ENCODE measurements at places on chromosomes 4 and X.

GRCh38 chrX:151871244-151871643 lies 41.4 kb upstream of the MAGEA4 start:
- no peak for DNase-seq

- no peak for DNase-seq
Measured at GRCh38 chr4:156294577-156294976, 340.9 kb upstream of the CTSO start.

DNA sequence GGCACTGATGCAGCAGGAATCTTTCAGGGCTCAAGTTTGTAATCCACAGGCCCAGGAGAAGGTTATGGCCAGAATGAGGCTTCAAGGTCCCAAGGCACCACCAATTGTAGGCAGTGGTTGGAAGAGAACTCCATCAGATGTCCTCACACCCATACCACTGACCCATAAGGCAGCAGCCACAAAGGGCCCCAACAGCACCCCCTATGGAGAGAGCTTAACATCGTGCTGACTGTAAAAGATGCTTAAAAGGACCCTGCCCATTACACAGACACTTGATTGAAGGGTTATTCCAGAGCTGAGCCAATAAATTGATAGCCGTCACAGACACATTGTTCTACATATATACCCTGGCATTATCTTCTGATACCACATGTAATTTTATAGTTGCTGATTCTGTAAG lies 113.7 kb downstream of the SOWAHB start:
- DNase-seq: no peak

DNA sequence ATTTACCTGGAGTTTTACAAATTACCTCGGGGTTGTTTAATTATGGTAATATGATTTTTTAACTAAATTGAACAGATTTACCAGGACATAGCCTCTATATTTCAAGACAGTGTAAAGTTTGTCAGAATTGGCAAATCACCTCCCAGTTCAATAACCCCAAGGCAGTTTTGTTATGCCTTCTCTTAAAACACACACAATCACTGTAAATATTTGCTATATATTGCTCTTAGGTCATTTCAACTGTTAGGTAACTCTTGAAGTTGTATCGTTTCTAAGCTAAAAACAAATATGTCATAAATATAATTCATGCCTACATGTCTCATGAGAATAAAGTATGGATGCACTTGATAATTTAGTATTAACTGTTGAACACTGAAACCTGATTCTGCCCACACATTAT lies 24.1 kb downstream of the PDLIM5 start:
- DNase-seq: no peak

GRCh38 chr4:5003372-5003857 lies 15.8 kb downstream of the CYTL1 start:
- no peak for DNase-seq

GRCh38 chr4:118033148-118034052 lies 886 bp upstream of the NDST3 start:
- no peak for DNase-seq

- no peak for DNase-seq
Measured at GRCh38 chrX:12526306-12526705, 264.9 kb upstream of the PRPS2 start.

GRCh38 chrX:25544641-25545040 lies 528.9 kb upstream of the ARX start:
- DNase-seq: no peak

DNA sequence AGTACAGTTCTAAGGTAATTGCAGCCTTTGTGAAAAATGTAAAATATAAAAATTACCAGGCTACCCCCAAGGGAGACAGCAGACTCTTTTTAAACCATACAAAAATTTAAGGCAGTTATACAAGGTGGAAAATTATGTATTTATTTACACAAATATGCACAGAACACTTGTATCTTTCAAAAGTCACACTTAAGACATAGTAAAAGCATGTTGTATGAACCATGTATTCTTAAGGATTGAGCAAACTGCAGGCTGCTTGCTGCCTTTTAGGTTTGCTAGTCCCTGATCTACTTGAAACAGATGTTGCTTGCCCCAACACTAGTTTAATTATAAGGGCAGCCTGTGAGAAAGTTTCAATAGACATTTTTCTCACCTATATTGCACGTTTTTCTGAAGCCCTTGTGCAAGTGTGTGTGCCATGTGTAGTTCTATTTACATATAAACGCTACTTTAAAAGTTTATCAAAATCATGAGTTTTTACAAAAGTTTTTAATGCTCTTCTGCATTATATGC lies 72.8 kb downstream of the PRSS12 start:
- DNase-seq: no peak

GRCh38 chrX:41759817-41760216 lies 35.8 kb downstream of the GPR82 start:
- no peak for DNase-seq

DNA sequence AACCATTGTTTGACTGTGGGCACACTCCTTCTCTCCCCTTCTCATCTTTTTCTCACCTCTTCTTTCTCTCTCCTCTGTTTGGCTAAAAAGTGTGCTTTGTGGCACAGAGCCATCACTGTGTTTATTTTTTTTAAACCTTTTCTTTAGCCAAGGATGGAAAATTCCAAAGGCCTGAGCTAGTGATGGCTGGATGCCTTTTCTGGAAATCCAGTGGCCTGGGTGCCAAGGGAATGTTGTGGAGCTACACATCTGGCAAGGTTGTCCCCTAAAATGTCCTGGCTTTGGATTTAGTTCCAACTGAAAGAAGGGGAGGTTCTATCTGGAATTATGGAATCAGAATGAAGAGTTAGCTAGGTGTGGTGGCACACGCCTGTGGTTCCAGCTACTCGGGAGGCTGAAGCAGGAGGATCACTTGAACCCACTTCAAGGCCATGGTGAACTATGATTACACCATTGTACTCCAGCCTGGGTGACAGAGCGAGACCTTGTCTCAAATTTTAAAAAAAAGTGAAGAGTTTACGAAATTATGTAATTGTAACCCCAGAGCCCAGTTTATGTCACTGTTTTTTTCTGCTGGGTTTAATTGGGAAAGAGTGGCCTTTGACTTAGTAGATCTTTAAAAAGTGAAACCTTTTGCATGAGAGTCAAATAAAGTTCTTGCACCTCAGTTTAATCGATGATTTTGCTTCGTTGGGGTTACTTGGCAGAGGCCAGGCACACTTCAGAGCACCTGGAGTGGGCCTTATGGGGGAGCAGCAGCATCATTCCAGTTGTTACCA lies 17.7 kb downstream of the DOCK11 start:
- no peak for DNase-seq

DNA sequence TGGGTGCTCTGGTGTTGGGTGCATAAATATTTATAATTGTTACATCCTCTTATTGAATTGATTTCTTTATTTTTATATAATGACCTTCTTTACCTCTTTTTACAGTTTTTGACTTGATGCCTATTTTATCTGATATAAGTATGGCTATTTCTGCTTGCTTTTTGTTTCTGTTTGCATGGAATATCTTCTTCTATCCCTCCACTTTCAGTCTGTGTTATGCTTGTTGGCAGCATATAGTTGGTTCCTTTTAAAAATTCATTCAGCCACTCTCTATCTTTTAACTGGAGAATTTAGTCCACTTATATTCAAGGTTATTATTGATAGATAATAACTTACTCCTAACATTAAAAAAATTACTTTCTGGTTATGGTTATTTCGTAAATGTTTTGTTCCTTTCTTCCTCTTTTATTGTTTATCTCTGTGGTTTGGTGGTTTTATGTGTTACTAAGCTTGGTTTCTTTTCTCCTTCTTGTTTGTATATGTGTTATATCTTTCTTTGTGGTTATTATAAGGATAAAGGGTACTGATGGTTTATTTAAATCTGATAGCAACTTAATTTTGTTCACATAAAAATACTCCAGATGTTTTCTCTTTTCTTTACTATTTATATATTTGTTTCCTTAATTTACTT lies 69.5 kb downstream of the IL15 start:
- no peak for DNase-seq

DNA sequence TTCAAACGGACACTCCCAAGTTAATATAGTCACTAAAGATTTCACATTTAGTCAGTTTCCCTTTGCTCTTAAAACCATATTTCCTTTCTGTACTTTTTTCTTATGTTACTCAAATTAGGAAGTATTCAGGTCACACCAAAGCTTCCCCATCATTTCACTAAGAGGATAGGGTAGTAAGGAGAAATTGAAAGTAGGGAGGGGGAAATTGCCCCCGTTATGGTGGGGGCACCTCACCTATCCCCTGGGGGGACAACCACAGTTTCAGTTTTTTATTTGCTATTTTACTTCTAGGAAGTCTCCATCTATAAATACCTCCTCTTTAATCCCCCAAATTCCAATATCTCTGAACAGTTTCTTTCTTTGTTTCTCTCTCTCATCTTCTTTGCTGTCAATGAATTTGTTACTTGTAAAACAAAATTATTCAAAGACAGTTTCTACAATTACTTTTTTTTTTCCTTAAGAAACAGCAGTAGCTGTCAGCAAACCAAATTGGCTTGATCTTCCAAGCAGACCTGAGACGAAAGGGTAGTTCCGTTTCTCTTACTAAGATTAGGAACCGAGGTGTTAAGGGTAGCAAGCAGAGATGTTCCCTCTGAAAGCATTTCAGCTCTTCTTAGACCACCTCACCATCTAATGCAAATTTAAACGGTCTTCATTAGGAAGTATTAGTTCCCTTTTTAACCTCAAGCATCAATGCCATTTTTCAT lies 160.2 kb upstream of the KLF3 start:
- no peak for DNase-seq

GRCh38 chr4:26839016-26839415 lies 21.6 kb upstream of the STIM2 start:
- DNase-seq: no peak

DNA sequence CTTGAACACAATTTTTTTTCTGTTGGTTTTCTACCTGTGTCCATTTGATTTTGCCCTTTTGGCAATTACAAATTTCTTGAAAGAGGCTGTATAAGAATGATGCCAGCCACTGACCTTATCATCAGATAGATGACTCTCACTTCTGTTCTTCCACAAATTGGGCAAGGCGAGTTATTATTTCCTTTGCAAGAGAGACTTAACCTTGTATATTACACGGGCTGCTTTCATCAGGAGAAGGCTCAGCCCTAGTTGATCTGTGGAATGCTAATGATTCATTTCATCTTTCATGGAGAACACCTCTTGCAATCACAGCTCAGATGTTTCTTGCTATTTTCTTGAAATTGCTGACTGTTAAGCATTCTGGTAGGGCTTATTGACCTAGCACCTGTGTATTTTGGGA lies 1155.4 kb downstream of the STIM2 start:
- no peak for DNase-seq

DNA sequence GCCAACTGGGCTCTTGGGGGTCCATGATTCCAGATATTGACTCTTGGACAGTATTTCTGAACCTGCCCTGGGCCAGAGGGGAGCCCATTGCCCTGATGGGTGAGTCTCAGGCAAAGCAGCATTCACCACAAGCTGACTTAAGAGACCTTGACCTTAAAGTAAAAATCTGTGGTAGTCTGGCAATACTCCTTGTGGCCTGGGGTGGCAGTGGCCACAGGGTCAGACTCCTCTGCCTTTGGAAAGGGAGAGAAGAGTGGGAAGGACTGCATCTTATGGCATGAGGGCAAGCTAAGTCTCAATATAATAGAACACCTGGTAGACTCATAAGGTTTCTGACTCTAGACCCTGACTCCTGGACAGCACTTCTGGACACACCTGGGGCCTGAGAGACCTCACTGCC lies 340.3 kb upstream of the MAD2L1 start:
- no peak for DNase-seq

- DNase-seq: no peak
Measured at GRCh38 chr4:55036405-55036804, 89.0 kb downstream of the KDR start.

DNA sequence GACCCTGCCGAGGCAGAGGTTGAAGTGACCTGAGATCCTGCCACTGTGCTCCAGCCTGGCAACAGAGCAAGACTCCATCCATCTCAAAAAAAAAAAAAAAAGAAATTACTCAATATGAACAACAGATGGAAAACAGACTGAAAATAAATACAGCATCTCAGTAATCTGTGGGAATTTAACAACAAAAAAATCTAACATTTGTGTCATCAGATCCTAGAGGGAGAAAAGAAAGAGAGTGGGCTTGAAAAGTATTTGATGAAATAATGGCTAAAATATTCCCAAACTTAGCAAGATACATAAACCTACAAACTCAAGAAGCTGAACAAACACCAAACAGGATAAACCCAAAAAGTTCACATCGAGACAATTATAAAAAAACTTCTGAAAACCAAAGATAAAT lies 84.7 kb downstream of the CENPC start:
- DNase-seq: no peak

DNA sequence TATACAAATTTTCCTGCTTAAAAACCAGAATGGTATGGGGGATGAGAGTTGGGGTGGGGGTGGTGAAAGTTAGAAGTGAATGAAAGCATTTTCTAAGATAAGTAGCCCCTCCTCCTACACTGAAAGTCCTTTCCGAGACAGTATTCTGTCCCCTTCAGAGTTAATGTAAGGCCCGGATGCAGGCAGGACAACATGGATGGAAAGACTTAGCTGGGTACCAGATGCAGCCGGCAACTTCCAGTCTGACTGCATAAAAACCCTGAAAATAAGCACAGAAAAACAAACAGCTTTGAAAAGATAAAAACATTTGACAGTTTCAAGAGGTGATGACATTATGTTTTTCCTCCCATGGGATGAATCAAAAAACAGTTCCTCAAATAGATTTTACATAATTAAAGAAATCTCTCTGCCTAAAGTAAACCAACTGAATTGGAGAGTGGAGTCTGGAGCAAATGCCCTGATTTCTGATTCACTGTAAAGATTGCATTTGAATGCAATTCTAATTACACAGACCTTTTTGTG lies 196.3 kb downstream of the GPAT3 start:
- no peak for DNase-seq

DNA sequence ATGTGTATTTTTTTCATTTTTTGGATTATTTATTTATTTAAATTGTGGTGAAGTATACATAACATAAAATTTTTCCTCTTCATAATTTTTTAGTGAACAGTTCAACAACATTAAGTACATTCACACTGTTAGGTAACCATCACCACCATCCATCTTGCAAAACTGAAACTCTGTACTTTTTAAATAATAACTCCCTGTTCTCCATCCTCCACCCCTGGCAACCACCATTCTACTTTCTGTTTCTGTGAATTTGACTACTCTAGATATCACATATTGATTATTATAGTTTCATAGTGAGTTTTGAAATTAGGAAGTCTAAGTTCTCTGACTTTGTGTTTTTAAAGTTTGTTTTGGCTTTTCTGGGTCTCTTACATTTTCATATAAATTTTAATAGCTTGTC lies 89.3 kb upstream of the STX18 start:
- DNase-seq: no peak

DNA sequence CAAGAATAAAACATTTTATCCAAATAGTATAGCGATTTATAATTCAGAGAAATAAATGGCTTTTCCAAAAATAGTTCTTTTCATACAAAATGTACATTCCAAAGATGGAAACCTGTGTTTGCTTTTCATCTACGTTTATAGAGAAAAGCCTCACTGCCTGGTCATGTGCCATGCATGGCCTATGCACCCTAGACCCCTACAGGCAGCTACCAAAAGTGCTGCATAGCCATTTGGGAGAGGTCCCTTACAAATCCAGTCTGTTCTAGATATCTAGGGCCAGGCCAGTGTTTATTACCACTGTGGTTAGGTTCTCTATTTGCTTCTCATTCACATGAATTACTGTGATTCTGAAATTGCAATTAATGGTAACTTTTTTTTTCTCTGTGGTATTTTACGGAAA lies 17.2 kb downstream of the HMGB2 start:
- no peak for DNase-seq

- DNase-seq: no peak
Measured at GRCh38 chr4:174561560-174561959, 39.3 kb upstream of the HPGD start.

Measured in NCI-H1048 (cell line).